HCT116 (cell line): ENCODE measurements at places on chromosomes 12 and 14. TPM values are rescaled to one million over a fixed set of nuclear protein-coding genes. Genes with fewer than 3 reads are reported as not detected.

DNA sequence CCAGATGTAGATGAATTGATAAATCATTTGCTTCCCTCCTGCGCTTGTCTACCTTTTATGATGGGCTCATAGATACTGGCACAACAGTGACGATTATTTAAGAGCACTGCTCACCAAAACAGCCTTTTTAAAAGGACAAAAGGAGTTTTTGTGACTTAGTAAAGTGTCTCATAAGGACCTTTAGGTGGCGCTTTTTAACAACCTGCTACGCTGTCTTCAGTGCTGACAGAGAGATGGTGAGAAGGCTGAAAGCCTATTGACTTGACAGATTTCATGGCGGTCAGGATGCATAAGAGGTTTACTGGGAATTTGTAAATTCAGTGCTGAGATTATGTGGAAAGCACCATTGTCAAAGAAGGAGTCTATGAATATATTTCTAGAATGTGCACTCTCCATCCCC, 87.6 kb downstream of the SLC15A5 start:
- DNase-seq = no peak

DNA sequence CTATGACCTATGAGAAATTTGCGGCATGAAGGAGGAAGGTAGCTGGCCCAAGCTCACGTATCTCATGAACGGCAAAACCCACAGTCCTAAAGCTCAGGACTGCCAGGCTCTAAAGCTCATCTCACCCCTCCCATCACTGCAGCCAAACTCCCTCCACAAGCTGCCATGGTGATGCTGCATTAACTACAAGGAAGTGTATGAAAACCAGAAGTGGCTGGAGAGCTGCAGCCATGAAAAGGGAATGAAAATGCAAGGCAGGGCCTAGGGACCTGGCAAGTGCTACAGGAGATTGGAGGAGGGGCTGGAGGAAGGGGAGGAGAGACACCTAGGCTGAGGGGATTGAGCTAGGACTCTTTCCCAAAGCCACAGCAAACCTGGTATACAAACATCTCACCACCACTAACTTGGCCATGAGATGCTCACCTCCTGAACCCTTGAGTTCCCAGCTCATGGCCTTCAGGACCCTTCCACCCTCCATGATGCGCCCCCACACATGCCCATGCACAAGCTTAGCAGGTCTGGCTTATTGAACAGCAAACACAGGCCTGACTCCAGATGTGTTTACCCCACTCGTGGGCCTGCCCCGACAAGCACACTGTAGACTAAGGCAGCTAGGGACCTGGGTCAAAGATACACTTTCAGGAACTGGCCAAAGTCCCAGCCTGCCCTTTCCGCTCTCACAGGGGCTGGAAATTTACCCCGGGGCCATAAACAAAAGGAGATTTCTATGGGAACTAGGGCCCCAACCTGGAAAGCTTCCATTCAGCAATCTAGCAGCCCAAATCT, 42.0 kb downstream of the LTBP2 start:
- DNase-seq = no peak

DNA sequence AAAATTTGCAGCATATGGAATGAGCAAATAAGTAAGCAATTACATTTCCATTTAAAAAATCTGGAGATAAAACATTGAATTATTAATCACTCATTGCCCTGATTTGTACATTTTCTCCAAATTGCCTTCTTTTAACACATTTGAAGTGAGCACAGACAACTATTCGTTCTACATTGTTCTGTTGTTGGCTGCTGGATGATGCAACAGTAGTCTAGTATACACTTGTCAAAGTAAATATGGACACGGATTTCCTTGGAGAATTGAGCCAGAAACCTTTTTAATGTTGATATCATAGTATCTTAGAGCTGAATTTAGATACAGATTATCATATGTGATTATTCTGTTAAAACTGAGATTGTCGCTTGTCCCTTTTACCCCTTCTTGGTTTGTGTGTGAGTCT, 188.2 kb downstream of the FUT8 start:
- no peak for DNase-seq

SCN8A gene
- total RNA-seq = 7.1 TPM

MUCL1 gene
- total RNA-seq = not detected

DNA sequence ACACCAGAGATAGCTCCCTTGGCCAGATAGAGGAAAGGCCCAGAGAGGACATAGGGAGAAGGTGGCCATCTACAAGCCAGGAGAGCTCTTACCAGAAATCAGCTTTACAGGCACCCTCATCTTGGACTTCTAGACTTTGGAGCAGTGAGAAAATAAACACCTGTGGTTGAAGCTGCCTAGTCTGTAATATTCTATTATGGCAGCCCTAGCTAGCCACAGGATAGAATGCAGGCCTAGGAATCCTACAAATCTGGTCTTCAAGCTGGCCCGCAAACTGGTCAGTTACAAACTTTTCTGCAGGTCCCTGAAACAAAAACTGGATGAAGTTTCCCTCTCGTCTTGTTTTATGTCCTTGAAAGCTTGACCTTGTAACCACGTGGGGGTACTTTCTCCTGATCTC, 92.4 kb downstream of the BCAT1 start:
- DNase-seq = no peak

- no peak for DNase-seq
These were observed 14.9 kb upstream of the CELA1 start for GRCh38 chr12:51361161-51362016.

IL22 gene
- total RNA-seq = not detected

- DNase-seq = no peak
These were observed 179.3 kb downstream of the GALC start for GRCh38 chr14:87813686-87814085.

GRCh38 chr12:117261247-117261646, 71.0 kb upstream of the FBXO21 start:
- peak; percentile 4 for DNase-seq

- DNase-seq = no peak
These were observed 1102.3 kb upstream of the SEL1L start for GRCh38 chr14:82635915-82636314.

- DNase-seq = no peak
These were observed 59.6 kb upstream of the EEA1 start for GRCh38 chr12:92988622-92989130.

GRCh38 chr12:122835750-122836026, 431 bp downstream of the HIP1R start:
- DNase-seq = no peak

- DNase-seq = no peak
These were observed 147.4 kb downstream of the EFCAB11 start for GRCh38 chr14:89807151-89807550.

DNA sequence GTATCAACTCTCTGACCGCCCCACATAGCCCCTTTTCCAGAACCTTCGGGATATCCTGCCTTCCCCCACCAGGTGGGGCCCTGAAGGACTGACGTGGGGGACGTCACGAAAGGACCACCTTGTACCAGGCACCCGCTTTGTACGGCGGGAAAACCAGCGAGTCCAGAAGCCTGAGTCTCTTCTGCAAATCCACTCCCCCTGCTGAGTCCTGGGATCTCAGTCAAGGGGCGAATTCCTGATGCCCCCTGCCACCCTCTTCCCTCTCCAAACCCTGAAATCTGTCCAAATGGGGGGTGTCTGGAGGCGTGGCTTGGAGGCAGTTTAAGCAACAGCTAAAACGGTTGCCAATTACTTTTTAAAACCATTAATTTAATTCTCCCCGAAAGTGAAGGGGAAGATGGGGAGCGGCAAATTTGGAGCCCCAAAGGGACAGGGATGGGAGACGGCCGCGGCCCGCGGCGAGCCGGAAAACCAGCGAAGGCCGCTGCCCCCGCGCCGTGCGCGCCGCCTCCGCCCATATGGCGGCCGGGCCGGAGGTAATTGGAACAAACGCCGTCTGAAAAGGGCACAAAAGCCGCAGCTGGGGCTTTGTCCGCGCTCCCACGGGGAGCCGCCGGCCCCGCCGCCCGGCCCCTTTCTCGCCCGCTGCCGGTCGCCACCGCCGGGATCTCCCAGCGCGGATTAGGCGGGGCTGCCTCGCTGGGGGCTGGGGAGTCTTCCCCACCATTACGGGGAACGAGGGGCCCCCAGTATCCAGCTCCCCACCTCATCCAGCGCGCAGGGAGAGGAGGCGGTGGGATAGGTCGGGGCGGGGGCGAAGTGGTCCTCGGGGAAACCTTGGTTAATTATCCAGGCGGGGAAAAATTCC, 6.6 kb downstream of the LHX5 start:
- DNase-seq = no peak

DNA sequence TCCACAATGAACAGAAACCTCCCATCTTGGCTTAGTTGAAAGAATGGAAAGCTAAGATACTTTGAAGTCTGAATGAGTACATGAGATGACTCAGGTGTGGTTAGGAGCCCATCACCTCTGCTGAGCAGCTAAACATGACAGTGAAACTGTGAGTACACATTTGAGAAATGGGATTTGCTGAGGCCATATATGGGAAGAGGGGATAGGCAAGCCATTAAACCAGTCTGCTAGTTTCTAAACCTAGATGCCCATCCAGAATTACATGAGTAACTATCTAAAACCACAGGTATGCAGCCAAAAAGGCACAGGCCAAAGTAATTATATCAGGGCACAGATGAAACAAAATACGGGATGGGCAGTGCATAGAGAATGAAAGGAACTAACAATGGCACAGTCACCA, 41.2 kb downstream of the NKX2-1 start:
- DNase-seq = peak; percentile 27

DNA sequence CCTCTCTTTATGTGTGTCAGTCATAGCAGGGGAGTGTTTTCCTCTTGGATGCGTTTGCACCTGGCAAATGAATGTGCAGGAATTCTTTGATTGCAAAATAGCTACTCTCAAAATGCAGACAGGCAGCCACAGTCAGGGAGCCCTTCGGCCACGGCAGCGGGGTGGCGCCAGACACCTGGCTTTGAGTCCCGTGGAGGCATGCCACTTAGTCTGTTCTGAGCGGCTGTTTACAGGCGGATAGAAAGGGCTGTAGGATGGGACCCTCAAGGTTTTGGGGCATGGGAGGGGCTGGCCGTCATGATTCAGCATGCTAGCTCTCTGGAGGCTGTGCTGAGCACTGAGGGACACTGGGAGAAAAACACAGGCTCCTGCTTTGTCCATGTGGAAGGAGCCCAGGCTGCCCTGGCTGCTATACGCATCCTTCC, 117.1 kb downstream of the SLC25A47 start:
- no peak for DNase-seq

SERPINA10 gene
- total RNA-seq = not detected

DNA sequence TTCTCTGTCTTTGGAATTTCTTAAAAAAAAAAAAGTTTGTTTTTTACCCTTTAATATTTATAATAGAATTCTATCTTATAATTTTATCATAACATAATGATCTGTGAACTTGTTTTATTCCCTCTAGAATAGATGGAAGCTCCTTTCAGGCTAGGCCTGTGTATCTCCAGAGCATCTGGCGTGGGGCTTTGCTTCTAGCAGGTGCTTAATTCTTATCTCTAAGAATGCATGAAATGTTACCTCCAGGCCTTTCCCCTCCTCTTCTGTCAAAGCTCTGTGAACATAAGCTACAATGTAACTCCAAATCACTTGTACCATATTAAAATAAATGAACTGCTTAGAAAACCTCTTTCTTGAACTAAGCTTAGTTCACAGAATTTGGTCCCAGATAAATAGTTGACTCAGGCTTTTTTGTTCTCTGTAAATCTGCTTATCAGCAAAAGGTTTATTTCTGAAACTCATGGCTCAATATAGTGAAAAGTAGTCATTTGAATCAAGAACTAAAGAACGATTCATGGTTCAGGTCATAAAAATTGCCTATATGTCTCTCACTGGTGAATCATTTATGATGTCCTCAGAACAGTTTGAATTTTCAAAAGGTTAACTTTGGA, 407.1 kb downstream of the TRHDE start:
- DNase-seq = no peak

- no peak for DNase-seq
These were observed 77.8 kb downstream of the DIO2 start for GRCh38 chr14:80133457-80133856.

RNASE9 gene
- total RNA-seq = not detected

PHETA1 gene
- total RNA-seq = 10.6 TPM
